ENCODE measurements at places on chromosomes 12 and 14.

GRCh38 chr14:27536748-27537147 is 938.9 kb upstream of the NOVA1 start:
- DNase-seq = no peak

DNA sequence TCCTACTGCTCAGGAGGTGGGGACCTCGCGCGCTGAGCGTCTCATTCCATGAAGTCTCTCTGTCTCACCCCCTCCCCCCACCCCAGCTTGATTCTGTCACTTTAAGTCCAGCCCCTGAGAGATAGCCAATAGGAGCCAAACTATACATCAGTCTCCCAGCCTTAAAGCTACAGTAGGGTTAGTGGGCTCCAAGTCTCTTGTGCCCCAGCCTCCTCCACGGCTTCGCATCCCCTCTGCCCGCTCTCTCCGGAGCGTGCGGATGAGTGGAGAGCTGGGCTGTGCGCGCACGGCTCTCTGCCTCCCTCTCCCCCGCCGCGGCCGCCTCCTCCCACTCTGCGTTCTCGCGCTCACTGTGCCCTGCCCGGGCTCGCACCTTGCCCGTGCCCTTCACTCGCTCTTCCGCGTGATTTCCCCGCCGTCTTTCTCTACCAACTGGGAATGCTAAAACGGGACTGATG is at the start of gene ESRRB:
TSS of gene ESRRB (plus strand) at position 191 of the 458 bp plus-strand sequence. CDS start at position 456, 265 bp downstream.
- no peak for DNase-seq

GRCh38 chr12:76927170-76927784 is 48.5 kb upstream of the CSRP2 start:
- DNase-seq = peak; percentile 8

DNA sequence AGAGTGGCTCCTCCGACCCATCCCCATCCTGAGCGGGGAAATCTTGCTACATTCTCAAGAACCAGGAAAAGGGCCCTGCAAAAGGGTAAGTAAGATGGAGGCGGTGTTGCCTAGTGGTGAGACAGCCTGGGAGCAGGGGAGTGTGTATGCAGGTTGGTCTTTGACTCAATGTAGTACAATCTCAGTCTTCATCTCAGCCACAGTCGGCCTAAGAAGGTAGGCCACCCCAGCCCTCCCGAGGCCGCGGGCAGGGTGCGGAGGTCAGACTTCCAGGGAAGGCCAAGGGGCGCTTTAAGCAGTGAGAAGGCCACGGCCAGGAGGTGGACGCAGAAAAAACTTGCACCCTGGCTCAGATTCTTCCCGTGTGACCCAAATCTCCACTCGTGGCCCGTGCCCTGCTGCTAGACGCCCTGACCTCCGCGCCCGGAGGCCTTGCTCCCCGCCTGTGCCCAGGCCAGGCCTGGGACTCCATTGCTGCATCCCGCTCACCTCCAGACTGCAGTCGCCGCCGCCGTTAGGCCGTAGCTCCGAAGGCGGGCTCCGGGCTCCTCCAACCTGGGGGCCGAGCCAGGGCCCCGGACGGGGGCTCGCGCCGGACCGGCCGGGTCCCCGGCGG is 435 bp downstream of the FOXM1 start:
- DNase-seq = no peak

GRCh38 chr12:104263580-104264358 is 39.8 kb upstream of the EID3 start:
- no peak for DNase-seq

GRCh38 chr12:18551106-18551505 is 186.7 kb downstream of the PLCZ1 start:
- DNase-seq = no peak

Measured in GM19239 (cell line).